ENCODE measurements at places on chromosomes 13 and 19.

GRCh38 chr19:49678985-49679770 lies 2.1 kb downstream of the PRMT1 start:
- H3K4me1 ChIP-seq, result peaks cover 47% of the 10 kb centered on the region
- no peak for DNase-seq
- H3K4me3 ChIP-seq, result no peak overlapping the region
- no peak overlapping the region for H3K27ac ChIP-seq
- no peaks in the 10 kb centered on the region for H3K27me3 ChIP-seq
- peaks cover 45% of the 10 kb centered on the region for H3K36me3 ChIP-seq

- no peak for DNase-seq
- H3K4me3 ChIP-seq, result no peak overlapping the region
- peaks cover 27% of the 10 kb centered on the region for H3K4me1 ChIP-seq
- peak overlapping the region; percentile 67 for H3K27ac ChIP-seq
Measured at GRCh38 chr19:47106821-47107201, 6.8 kb downstream of the ZC3H4 start.

DNA sequence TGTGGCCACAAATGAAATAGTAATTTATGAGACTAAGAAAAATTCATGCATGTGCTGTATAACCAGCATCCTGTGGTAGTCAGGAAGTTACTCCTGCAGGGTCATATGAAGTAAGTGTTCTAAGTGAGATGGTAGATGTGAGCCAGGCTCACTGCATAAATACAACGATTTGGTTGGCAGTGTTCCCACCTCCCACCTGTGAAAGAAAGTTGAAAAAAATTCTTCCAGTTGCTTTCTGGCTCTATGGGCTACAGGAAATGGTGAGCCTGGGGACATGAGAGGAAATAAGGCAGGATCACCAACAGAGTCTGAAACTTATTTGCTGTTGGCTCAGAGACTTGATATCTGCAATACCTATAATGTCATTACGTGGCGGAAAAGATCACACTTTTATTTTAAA lies 301.7 kb upstream of the SPRY2 start:
- DNase-seq, result no peak
- H3K4me3 ChIP-seq, result no peak overlapping the region
- no peaks in the 10 kb centered on the region for H3K4me1 ChIP-seq

DNA sequence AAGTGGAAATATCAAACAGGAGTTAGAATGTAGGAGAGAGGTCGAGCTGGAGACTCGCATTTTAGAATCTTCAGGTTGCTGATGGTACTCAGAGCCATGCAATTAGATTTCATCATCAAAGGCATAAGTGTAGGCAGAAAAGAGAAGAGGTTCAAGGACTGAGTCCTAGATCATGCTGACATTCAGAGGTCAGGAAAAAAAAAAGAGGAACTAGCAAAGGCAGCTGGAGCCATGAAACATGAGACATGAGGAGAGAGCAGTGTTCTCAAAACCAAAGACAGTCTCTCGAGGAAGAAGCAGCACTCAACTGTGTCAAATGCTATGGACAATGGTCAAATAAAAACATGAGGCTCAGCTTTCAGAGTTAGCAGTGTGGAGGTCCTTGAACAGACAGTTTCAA lies 12.4 kb upstream of the TPP2 start:
- no peaks in the 10 kb centered on the region for H3K27me3 ChIP-seq
- no peak overlapping the region for H3K4me3 ChIP-seq
- H3K36me3 ChIP-seq, result no peaks in the 10 kb centered on the region

GRCh38 chr13:66574606-66575005 lies 655.5 kb downstream of the PCDH9 start:
- H3K4me3 ChIP-seq, result no peak overlapping the region
- no peak for DNase-seq
- no peak overlapping the region for H3K27ac ChIP-seq
- no peaks in the 10 kb centered on the region for H3K4me1 ChIP-seq
- no peaks in the 10 kb centered on the region for H3K27me3 ChIP-seq

DNA sequence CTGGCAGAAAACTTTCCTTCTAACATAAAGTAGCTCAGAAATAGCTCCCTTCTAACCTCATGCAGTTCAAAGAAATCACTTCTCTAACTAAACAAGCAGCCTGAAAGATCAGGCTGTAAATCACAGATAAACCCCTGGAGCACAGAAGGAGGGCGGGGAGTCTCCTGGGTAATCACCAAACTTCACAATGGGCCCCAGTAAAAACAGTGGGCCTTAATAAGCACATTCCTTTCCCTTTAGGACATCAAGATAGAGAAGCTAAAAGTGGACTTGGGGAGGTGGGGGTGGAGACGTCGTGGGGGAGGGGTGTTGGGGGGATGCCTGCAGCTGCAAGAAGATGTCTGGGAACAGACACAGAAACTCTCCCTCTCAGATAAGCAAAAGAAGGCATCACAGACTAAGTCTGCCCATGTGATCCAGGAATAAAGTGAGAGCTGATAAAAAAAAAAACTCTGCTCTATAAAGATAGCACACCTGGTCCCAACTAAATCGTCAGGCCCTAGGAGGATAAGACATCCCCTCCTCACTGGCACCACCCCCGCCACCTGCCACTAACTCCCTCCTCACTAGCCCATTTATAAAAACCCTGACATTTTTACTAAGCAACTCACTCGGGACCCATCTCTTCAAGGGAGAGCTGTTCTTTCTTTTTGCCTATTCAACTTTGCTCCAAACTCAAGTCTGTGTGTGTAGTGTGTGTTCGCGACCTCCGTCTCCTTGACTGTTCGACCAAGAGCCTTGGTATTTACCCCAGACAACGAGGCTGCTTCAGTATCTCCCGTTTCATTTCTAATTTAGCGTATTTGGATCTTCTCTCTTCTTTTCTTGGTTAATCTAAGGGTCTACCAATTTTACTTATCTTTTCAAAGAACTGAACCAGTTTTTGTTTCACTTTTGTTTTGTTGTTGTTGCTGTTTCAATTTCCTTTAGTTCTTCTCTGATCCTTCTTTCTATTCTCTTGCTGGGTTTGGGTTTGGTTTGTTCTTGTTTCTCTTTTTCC lies 31.7 kb downstream of the DNAJC15 start:
- peak overlapping the region; percentile 65 for H3K27ac ChIP-seq
- peak; percentile 26 for DNase-seq
- H3K4me3 ChIP-seq, result peak overlapping the region; percentile 43

DNA sequence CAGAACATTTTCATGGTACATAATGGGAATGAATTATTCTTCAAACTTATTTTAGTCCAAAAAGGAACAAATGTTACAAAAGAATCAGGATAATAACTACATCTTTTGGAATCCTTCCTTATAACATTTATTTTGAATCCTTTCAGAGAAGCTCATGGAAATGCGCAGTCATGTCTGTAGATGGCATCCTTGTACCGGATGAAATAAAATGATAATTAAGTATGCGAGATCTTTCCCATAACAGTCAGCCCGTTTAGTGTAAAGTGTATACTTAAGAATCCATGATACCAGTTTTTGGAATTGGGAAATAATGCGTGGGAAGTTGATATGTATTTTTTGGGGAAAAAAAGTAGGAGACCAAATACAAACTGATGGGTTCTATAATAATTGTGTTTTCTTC lies 418.8 kb downstream of the GPC5 start:
- peak; percentile 38 for DNase-seq
- no peak overlapping the region for H3K4me3 ChIP-seq
- H3K4me1 ChIP-seq, result no peaks in the 10 kb centered on the region

GRCh38 chr19:49614096-49614833 lies 23.3 kb downstream of the PRR12 start:
- H3K4me1 ChIP-seq, result no peaks in the 10 kb centered on the region
- H3K4me3 ChIP-seq, result no peak overlapping the region
- no peak overlapping the region for H3K27ac ChIP-seq

DNA sequence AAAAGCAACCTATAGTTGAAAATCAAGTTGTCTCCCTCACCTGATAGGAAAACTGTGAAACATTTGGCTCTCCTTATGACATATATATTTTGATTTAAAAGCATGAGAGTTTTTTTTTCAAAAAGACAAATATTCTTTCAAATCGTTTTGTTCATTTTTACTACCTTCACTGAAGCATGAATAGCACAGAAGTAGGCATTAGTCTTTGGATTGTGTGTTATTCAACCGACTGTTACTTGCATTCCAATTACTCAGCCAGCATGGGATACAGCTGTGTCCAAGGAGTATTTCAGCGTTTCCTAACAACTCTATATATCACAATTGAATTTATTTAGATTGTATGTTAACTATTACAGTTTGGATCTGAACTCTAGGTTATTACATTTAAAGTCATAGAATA lies 135.2 kb downstream of the PCDH9 start:
- H3K27me3 ChIP-seq, result no peaks in the 10 kb centered on the region
- H3K27ac ChIP-seq, result no peak overlapping the region
- no peak overlapping the region for H3K4me3 ChIP-seq
- H3K36me3 ChIP-seq, result no peaks in the 10 kb centered on the region
- no peaks in the 10 kb centered on the region for H3K4me1 ChIP-seq
- no peak for DNase-seq

DNA sequence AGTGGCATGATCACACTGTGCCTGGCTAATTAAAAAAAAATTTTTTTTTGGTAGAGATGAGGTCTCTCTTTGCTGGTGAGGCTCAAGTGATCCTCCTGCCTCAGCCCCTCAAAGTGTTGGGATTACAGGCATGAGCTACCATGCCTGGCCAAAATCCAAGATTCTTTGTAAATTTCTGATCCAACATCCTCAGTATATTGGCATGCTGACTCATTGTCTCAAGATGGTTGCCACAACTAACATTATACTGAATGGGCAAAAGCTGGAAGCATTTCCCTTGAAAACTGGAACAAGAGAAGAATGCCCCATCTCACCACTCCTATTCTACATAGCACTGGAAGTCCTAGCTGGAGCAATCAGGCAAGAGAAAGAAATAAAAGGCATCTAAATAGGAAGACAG lies 100.0 kb downstream of the KLF5 start:
- H3K4me1 ChIP-seq, result no peaks in the 10 kb centered on the region
- no peak overlapping the region for H3K27ac ChIP-seq
- no peaks in the 10 kb centered on the region for H3K36me3 ChIP-seq
- no peaks in the 10 kb centered on the region for H3K27me3 ChIP-seq
- no peak overlapping the region for H3K4me3 ChIP-seq
- no peak for DNase-seq

- peak overlapping the region; percentile 45 for H3K4me3 ChIP-seq
- H3K4me1 ChIP-seq, result peaks cover 20% of the 10 kb centered on the region
- peaks cover 38% of the 10 kb centered on the region for H3K27me3 ChIP-seq
- no peak overlapping the region for H3K27ac ChIP-seq
- H3K36me3 ChIP-seq, result peaks cover 24% of the 10 kb centered on the region
- no peak for DNase-seq
Measured at GRCh38 chr19:35153701-35154524, 622 bp upstream of the FXYD5 start.

DNA sequence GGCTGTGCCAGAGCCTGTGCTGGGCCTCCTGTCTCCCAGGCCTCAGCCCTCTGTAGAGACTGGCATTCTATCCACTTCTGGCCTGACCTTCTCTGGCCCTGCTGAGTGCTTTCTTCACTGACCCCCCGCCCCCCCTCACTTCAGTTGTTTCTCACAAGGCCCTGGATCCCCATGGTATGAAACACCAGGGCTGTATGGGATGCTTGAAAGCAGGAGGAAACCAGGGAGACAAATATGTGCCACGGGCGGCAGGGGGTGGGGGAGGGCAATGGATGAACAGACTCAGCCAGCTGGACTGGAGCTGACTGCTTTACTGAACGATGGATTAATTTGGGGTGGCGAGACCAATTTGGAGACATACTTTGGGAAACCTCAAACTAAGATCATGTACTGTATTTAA lies 14.0 kb downstream of the IRGC start:
- DNase-seq, result no peak
- H3K27me3 ChIP-seq, result no peaks in the 10 kb centered on the region
- H3K27ac ChIP-seq, result no peak overlapping the region
- no peak overlapping the region for H3K4me3 ChIP-seq
- peaks cover 13% of the 10 kb centered on the region for H3K4me1 ChIP-seq
- H3K36me3 ChIP-seq, result peaks cover 52% of the 10 kb centered on the region

GRCh38 chr19:47518139-47518538 lies 3.3 kb upstream of the NAPA start:
- peaks cover 24% of the 10 kb centered on the region for H3K4me1 ChIP-seq
- no peak overlapping the region for H3K27ac ChIP-seq
- peaks cover under 1% of the 10 kb centered on the region for H3K36me3 ChIP-seq
- H3K4me3 ChIP-seq, result no peak overlapping the region

DNA sequence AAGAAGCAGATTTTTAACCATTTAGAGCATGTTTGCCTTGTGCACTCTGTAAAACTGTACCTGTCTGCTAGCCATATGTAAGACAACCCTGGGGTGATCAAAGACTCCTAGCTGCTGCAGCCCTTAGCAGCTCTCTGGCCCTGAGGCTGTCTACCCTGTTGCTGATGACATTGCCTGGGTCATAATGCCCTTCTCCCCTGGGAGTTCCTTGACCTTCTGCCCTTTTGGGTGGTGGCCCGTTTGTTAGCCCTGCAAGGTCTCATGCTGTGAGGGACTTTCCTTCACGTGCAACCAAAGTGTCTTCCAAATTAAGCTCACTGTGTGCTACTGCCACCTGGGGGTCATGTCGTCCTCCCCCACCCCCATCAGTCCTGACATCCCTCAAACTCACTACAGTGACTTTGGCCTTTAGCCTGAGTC lies 7.4 kb downstream of the GPC6 start:
- no peaks in the 10 kb centered on the region for H3K27me3 ChIP-seq
- H3K36me3 ChIP-seq, result no peaks in the 10 kb centered on the region
- DNase-seq, result no peak
- no peaks in the 10 kb centered on the region for H3K4me1 ChIP-seq

DNA sequence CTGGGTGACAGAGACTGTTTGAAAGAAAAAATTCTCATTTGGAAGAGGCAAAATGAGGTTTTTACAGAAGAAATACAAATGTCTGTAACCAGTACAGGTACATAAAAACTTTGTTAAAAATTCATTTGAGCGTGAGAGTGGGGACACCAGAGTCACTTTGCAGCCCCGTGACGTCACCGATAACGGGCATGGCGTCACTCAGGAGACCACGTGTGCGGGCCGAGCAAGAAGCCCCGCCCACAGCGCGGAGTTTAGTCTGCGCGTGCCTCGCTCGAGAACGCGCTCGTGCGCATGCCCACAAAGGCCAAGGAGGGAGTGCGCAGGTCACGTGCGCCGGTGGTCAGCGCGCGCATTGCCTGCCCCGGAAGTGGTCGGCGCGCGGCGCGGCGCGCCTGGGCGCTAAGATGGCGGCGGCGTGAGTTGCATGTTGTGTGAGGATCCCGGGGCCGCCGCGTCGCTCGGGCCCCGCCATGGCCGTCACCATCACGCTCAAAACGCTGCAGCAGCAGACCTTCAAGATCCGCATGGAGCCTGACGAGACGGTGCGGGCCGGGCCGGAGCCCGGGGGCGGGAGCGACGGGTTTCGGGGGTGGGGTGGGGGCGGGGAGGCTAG lies at the start of gene RAD23A:
TSS of gene RAD23A (plus strand) at position 384 of the 613 bp plus-strand sequence. CDS start at position 471, 87 bp downstream.
- peaks cover 35% of the 10 kb centered on the region for H3K4me1 ChIP-seq
- peak; percentile 94 for DNase-seq
- no peaks in the 10 kb centered on the region for H3K27me3 ChIP-seq
- H3K27ac ChIP-seq, result peak within 1 kb of the TSS; percentile 84

- no peak overlapping the region for H3K27ac ChIP-seq
- H3K36me3 ChIP-seq, result peaks cover 31% of the 10 kb centered on the region
- DNase-seq, result no peak
- H3K4me3 ChIP-seq, result no peak overlapping the region
Measured at GRCh38 chr19:34431681-34432402, 3.7 kb downstream of the UBA2 start.
